Right lung (tissue), 10 donors: ENCODE measurements at places on chromosomes 1 and 21. TPM values are rescaled to one million over a fixed set of nuclear protein-coding genes. Genes with fewer than 3 reads are reported as not detected.

Gene ATAD3C
- polyA plus RNA-seq = 4.0 TPM

- peak; percentile 56 for DNase-seq
Observed at GRCh38 chr1:229514578-229515275, 6.6 kb upstream of the NUP133 start.

Gene LRP8
- 9.8 TPM for polyA plus RNA-seq

DNA sequence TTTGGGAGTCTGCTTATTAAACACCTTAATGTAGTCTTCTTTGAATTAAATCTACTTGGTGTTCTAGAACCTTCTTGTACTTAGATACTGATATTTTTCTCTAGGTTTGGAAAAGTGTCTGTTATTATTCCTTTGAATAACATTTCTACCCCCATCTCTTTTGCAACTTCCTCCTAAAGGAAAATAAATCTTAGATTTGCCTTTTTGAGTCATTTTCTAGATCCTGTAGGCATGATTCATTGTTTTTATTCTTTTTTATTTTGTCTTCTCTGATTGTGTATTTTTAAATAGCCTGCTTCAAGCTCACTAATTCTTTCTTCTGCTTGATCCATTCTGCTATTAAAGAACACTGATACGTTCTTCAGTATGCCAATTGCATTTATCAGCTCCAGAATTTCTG lies 155.9 kb upstream of the NEGR1 start:
- DNase-seq = no peak

GRCh38 chr1:183296782-183297181 lies 110.7 kb downstream of the LAMC2 start:
- DNase-seq = no peak

DNA sequence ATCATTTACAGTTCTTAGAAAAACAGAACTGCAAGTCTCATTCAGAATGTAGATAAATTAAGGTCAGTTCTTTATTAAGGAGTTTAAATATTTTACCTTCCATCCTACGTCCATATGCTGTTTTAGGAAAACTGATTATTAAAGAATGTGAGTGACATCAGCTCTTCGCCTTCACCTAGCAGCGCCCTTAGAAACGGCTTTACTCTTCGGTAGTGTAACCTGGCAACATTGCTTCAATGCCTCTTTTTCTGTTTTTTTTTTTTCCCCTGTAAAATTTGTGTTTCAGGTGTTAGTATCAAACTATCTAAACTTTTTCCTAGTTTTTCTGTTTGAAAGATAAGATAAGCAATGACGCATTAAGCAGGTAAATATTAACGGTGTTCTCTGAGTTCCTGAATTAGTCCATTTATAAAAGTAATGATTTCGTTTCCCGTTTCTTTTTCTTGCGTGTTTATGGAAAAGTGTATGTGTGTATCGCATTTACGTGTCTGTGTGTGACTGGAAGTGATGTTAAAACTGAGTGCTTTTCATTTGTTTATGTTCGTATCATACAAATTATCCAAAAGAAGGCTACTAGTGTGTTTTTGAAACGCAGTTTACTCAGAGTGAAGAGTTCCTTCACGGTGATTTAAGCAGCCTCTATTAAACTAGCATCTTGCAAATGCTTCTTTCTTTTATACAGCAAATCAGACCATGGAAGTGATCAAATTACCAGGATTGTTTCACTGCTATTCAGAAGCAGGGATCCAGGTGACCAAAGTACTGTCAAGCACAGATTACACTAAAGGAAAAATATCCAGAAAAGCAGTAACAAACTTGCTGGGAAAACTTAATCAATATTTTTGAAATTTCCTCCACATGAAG lies 139.0 kb downstream of the SDCCAG8 start:
- DNase-seq = no peak

Gene TCEA3
- polyA plus RNA-seq = 25.6 TPM

Gene SELE
- 0.08 TPM for polyA plus RNA-seq

Gene CD58
- 13.5 TPM for polyA plus RNA-seq

Gene KIAA0040
- 22.5 TPM for polyA plus RNA-seq

GRCh38 chr1:228748029-228748428 lies 12.8 kb downstream of the RHOU start:
- DNase-seq = no peak

GRCh38 chr1:22428672-22429071 lies 23.0 kb upstream of the ZBTB40 start:
- no peak for DNase-seq

DNA sequence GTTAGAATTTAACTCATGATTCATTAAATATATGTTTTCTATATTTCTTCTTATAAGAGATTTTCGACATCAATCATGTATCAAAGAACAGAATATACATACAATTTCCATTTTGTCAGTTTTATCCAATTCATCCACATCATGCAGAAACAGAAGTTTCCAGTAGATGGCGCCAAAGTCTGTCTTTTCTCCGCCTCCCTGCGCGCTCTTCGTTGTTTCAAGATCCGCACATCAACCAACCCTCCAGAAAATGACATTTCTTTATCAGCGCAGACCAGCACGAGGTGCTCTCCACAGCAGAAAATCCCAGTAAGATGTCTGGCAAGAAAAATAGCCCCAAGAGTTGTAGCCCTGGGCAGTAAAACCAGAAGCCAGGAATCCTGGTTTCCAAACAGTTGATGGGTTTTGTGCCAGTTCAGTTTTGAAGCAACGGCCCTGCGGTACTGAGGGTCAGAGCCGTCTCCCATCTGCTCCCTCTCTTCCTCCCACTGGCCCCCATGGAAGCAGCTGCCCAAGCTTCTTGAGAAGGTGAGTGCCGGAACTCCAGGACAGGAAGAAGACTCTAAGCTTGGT lies 38.6 kb upstream of the GPR137B start:
- peak; percentile 67 for DNase-seq

GRCh38 chr1:165576536-165576935 lies 32.7 kb downstream of the LRRC52 start:
- DNase-seq = no peak

DNA sequence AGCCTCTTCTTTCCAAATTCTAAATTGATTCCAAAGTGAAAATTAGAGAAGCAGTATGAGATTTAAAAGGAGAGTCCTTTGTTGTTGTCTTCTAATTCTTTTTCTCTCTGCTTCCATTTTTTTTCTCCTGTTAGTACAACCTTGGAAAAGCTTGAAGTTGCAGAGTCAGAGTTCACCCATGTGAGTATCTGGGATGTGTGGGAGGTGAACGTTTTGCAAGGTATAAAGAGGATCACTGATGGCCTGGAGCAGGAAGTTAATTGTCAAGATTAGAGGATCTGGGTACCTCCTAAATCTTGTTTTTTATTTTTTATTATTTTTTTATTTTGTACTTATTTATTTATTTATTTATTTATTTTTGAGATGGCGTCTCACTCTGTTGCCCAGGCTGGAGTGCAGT lies 7.7 kb upstream of the PSMD4 start:
- no peak for DNase-seq

- no peak for DNase-seq
Observed at GRCh38 chr1:15756143-15757015, 2.2 kb upstream of the FBLIM1 start.

DNA sequence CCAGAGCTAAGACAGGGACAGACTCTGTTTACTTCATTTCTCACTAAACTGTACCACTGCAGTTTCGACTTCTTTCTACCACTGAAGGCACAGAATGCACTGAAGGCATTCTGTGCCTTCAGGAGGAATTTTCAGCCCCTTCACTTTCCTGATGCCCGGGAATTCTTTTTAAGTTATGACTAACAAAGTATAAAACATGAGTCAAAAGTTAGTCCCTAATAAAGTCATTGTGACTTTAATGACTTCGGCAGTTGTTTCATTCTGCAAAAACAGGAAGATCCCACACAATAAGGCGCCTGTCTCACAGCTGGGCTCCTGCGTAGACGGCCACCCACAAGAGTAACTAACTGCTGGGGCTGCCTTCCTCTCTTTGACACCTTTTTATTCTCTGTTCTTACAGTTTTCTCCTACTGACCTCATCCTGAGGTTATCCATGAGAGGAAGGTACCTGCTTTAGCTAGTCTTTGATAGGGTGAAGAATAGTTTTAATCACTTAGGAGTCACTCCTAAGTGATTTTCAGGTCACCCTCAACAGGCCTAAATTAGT lies 183.9 kb upstream of the SGIP1 start:
- DNase-seq = no peak
